CD4-positive, alpha-beta T cell treated with Interleukin-15 for 4 hours (primary cell): ENCODE measurements at places on chromosomes 3 and 15.
A peak's percentile ranks its signal among the peaks of the same experiment; 100 is the strongest.

GRCh38 chr3:98670020-98670419 is 76.6 kb upstream of the CPOX start:
- no peak for DNase-seq

DNA sequence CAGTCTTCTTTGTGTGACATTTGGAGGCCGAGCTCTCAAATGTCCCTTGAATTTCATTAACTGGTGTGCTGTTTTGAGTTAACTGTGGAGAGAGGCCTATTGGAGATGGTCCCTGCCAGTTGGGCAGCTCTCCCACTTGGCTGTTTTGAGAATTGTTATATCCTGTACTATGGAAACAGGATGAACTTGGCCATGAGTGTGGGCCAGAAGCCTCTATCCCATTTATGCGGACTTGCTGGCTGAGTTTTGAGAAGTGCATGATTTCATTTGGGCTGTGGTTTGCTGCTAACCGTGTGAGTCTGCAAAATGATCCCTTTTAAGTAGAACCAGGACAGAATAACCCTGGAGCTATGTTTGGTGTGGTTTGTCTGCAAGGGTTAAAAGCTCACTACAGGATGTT is 366.0 kb downstream of the PTPRG start:
- DNase-seq: no peak

GRCh38 chr15:73994912-73995622 is 551 bp downstream of the PML start:
- peak; percentile 21 for DNase-seq

GRCh38 chr3:152555666-152556291 is 279.2 kb upstream of the P2RY1 start:
- DNase-seq: no peak

DNA sequence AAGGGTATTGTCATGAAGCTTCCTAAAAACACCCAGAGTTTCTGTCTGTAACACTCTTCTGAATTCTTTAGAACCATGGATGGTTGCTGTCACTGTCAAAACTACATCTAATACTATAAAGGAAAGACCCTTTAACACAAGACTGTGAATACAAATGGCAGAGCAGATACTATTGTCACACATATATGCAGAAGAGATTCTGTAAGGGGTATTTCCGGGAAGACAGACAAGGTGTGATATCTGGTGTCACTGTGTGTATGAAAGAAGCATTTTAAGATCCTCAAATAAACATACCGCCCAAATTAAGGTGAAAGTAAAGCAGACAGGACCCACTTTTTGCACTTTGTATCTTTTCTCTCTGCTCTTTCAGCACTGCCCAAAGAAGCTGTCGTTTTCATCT is 306.4 kb downstream of the RORA start:
- no peak for DNase-seq

DNA sequence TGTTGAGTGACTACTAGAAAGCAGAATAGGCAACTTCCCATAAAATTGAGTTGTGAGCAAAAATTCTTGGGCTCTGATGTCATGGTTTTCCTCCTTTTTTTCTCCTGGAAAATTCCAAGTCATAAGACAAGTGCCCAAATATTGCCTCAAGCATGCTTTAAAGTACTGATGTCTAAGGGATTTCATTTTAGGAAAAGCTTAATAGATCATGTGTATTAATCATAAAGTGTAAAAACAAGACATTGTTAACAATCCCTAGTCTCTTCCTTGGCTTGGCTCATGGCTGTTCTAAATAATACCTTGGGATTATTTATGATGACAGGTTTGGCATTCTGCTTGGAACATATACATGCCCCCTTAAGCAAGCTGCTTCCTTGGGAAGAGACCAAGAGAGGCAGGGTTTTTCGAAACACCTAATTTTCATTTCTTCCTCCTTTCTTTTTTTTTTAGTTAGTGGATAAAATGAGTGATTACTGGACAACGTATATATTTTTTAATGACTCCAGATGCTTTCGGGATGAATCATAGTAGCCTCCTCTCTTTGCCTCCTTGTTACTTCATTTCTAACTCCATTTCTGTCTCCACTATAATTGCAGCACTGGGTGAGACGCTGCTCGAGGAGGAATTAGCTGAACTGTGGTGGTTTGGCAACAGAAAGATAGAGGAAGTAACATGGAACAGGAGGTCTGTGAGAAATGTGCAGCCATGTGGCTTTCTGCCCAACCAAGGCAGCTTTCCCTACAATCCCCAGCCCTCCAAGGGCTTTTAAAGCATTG is 104.9 kb downstream of the TPRG1 start:
- DNase-seq: no peak

GRCh38 chr3:16936233-16936632 is 51.5 kb downstream of the PLCL2 start:
- DNase-seq: no peak

DNA sequence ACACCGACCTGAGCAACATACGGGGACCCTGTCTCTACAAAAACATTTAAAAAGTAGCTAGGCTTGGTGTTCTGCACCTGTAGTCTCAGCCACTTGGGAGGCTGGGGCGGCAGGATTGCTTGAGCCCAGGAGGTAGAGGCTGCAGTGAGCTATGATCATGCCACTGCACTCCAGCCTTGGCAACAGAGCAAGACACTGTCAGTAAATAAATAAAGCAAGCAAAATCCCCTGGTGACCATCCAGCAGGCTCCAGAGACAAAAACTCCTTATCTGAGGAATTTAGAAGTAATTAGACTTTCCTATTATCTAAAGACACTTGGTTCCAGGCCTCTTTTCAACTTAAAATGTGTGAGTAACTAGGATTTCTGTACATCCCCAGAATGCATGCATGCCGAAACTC is 29.5 kb upstream of the ZNF774 start:
- no peak for DNase-seq

DNA sequence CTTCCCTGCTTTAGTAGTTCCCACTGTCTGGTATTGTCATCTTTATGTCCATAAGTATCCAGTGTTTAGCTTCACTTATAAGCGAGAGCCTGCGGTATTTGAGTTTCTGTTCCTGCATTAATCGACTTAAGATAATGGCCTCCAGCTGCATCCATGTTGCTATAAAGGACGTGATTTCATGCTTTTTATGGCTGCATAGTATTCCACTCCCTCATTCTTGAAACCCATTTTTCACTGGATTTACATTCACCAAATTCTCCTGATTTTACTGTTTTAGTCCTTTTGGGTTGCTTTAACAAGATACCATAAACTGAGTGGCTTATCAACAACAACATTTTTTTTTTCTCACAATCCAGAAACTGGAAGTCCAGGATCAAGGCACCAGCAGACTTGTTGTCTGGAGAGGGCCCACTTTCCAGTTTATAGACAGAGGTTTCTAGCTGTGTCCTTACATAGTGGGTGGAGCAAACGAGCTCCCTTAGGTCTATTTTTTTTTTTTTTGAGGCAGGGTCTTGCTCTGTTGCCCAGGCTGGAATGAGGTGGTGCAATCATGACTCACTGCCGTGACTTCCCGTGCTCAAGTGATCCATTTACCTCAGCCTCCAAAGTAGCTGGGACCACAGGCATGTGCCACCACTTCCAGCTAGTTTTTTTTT is 6.1 kb upstream of the TICRR start:
- DNase-seq: no peak

DNA sequence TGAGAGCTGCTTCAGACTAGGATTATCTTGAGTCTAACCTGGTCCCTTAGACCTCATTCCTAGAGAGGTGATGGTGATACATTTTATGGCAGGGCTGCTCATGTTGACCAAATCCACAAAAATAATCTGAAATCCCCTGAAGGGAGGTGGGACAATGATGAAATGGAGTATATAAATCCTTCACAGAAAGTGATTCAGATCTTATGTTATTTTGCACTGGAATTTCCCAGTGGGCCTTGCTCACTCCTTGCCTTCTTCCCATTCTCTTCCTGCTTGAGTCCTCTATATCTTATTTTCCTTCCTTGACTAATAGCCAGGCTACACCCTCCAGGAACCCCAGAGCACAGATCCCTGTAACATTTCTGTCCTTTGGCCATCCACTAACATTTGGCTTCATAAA is 10.4 kb upstream of the TMEM202 start:
- DNase-seq: no peak

DNA sequence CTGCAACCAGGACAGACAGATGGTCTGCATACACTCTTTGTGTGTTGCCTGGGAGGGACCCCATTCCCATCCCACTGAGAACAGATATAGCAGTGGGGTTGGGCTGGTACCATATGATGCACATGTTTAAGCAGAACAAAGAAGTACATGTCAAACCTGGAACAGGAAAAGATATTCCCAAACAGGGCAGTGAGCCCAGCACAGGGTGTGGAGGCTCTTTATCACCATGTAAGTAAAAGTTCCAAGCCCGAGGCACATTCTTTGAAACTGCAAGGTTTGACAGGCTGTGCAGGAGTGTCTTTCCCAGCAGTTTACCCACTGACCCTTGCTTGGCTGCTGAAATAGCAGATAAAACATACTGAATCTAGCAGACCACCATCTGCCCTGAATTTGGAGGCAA is 5.3 kb upstream of the ZNF445 start:
- no peak for DNase-seq

DNA sequence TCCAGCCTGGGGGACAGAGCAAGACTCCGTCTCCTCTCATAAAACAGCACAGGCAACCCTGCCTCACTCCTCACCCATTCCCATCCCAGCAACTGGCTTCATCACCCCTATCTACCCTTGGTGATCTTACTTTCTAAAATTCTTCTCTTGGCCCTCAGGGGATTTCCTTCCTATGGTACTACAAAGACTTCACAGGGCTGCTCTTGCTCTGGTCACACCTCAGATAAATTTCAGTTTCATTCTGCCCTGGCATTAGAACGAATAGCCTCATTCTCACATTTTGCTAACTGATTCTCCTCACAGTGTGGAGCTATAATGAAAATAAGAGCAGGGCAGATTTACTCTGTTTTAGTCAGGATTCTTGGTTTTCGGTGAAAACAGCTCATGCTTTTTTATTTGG is 22.1 kb upstream of the CRBN start:
- no peak for DNase-seq

- no peak for DNase-seq
These were observed 41.3 kb downstream of the MEIS2 start for GRCh38 chr15:37059086-37059485.

- no peak for DNase-seq
These were observed 54.6 kb downstream of the PLD1 start for GRCh38 chr3:171755656-171756055.

GRCh38 chr3:46660543-46661523 is 32.6 kb downstream of the ALS2CL start:
- DNase-seq: no peak

- DNase-seq: no peak
These were observed 478 bp downstream of the GPR15 start for GRCh38 chr3:98532275-98532637.

DNA sequence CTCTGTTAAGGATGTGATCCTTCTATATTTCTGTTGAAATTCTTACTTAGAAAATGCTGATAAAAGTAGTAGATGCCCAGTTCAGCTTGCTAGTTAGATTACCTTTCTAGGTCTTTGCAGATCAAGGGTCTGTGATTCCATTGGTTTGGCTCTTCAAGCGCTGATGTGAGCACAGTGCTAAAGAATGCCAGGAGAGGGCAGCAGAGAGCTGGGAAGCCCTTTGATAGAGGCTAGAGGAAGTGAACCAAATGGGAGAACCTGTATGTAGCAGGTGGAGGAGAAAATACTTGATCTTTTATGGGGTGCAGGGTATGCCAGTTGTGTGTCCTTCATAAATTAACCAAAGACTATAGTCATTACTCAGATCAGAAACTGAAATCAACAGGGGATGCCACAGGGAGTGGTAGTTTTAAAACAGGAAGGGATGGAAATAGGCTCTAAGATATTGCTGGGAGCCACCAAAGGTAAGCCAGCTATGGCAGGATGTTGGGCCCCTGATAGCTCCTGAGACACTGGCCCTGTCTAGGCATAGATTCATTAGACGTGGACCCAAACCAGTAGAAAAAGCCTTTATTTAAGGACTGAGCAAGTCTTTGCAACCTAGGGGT is 677.4 kb downstream of the SQOR start:
- peak; percentile 35 for DNase-seq

DNA sequence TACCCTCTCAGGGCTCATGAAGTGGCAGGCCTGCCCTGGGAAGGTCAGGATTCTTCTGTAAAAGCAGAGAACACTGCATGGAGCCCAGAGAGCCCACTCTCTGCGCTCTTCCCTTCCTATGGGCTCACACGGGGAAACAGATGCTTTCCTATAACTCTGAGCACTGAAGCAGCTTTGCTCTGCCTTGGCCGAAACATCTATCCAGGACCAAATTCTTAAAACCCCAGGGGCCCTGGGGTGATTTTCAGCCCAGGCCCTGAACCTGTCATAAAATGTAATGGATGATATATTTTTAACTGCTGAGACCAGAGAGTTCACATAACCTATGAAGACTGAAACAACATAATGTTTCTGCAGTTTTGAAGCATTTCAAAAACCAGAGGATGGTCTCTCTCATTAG is 249.9 kb upstream of the CTDSPL start:
- no peak for DNase-seq

GRCh38 chr15:41484937-41485625 is 8.6 kb upstream of the ITPKA start:
- DNase-seq: no peak
